SK-MEL-5 (cell line): ENCODE measurements at places on chromosomes 4 and X.
A peak's percentile ranks its signal among the peaks of the same experiment; 100 is the strongest.

DNA sequence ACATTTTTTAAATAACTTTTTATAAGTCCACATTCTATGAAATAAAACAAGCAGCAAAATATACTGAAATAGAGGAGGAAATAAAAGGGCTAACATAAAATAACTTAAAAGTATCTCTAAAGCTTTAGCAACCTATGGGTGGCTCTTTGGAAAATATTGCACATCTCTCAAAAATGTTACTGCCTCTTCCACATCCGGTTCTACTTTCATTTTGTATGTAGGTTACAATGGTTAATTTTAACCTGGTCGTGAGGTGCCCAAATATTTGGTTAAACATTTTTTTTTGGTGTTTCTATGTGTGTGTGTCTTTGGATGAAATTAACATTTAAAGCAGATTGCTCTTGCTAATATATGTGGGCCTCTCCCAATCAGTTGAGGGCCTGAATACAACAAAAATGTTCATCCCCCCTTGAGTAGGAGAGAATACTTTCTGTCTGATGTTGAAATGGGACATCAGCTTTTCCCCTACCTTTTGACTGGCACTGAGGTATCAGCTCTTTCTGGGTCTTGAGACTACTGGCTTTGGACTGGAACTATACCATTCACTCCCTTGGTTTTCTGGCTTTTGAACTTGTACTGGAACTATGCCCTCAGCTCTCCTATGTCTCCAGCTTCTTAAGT lies 353.0 kb downstream of the ADAM29 start:
- no peak for DNase-seq

DNA sequence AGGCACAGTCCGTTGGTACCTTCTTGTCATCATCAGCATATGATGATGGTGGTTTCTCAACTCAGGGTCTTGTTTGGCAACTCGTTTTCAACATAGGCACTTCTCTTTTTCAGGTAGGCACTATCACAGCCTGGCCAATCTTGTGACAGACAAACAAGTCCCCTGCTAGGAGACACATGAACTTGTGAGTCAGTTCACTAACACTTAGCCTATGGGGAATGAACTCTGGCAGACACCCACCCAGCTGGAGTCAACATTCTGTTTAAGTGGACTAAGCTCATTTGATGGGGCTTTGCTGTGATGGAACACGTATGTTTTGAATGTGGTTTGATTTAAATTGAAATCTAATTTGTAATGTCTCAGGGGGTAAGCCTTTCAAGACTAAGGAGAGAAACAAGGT lies 100.7 kb upstream of the MAMLD1 start:
- no peak for DNase-seq

DNA sequence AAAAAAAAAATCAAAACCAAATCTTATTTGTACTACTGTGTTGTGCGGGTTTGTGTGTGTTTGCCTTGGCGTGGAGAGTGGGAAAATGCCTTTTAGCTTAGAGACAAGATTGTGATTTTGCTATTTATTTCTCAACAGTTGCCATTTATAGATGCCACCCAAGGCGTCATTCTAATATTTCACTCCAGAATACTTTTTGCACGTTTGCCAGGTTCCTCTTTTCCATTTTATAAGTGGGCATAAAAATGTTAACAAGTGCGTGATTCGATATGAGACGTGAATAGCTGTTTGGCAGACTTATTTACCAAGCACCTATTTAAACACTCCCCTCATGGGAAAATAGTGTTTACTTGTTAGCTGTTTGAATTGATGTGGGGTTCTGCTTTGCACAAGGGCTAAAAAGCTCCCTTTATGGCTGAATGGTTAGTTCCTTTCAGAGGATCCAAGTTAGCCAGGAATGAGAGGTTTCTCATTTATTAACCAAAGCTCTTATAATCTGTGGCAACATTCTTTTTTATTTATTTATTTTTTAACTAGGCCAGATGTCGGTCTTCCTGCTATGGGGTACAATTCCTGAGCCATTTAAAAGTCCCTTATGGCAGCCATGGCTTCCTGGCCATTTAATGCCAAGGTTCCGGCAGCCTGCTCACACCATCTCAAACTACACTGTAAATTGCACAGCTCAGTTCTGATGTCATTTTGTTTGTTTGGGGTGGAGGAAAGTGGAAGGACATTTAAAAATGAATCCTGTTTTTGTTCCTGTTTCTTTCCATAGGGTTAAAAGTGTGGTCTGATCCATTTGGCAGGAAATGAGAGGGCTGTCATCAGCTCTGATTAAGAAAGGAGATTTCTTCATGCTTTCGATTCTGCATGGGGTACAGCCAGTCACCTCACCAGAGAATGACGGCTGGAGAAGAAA lies 14.6 kb downstream of the SMIM20 start:
- DNase-seq: no peak

GRCh38 chr4:86530183-86530582 lies 63.9 kb upstream of the PTPN13 start:
- DNase-seq: no peak

- DNase-seq: no peak
These were observed 18.8 kb upstream of the VSIG1 start for GRCh38 chrX:108025954-108026600.

- DNase-seq: no peak
These were observed 288.5 kb downstream of the TENM3 start for GRCh38 chr4:182531555-182532162.

DNA sequence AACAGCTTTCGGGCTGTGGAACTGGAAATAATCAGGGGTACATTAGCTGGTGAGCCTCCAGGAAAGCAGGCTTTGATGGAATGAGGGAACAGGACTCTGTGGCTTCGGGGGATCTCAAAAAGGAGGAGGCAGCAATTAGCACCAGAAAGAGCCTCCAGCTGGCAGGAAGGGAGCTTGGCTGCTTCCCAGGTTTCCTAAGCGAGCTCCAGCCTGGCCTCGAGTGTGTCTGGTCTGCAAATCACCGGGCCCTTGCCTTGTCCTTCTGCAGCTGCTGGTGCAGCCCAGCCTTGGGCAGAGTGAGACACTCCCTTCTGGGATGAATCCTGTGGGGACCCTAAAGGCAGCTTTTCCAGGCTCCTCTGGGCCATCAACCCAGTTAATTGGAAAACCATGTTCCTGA lies 10.7 kb upstream of the PDHA1 start:
- DNase-seq: no peak

DNA sequence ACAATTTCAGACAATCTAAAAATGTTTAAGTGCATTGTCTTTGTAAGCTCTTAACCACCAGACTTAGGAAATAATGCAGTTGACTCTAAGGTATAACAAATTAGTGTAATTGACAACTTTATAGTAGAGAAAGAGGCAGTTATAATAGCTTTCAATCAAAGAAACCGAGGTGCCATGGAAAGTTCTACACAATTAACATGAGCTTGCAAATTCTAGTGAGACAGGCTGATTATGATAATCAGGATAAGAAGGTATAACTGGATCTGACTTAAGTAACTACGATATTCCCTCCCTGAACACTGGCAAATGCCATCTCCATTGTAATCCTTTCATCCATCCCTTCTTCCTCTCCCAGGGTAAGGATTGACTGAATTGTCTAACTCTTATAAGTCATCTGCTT lies 11.4 kb upstream of the KLHL5 start:
- DNase-seq: no peak

DNA sequence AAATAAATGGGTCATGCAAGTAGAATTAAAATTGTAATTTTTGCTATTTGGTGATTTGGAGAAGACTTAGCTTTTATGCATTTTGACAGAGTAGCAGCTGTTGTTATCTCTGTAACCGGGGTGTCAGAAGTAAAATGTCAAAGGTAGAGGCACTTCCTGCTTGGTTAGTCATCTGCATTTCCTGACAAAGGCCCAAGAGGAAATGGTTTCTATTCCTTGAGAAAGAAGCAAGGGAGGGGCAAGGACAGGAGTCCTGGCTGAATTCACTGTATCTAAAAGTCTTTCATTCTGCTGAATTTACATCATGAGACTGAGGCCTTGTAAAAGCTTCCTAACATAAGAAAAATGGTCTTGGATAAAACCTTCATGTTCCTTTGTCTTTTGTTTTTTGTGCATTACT lies 550.9 kb upstream of the BOD1L1 start:
- peak; percentile 66 for DNase-seq

DNA sequence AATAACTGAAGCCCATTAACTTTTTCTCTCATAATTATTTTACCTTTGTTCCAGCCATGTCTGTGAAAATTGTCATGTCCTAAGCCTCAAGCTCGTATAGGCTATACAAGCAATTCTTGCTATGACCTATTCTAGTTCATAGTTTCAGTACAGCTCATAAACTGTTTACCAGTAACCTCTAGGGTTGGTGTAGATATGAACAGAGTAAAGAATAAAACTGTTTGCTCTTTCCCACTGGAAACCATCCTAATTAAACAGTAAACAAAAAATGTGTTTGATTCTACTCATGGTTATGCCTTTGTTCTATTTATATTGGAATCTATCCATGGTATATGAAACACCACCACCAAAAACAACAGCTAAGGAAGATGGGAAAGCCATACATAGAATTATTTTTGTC lies 1444.0 kb upstream of the PCDH7 start:
- no peak for DNase-seq

DNA sequence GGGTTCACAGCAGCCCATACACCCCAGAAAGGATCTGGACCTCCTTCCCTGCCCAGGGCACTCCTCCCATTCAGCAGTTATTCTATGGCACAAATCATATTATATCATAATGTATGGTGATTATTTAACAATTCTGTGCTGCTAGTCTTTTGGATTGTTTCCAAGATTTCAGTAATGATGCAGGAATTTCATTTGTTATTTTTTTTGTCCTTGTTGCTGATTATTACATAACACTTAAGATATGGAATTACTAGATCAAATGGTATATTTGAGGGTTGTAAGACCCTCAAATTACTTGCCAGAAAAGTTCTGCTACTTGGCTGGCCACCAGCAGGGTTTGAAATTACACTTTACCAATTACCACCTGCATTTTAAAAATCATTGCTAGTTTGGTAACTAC lies 36.4 kb downstream of the QDPR start:
- no peak for DNase-seq

- no peak for DNase-seq
These were observed 124.6 kb downstream of the GRIA3 start for GRCh38 chrX:123308658-123309057.

DNA sequence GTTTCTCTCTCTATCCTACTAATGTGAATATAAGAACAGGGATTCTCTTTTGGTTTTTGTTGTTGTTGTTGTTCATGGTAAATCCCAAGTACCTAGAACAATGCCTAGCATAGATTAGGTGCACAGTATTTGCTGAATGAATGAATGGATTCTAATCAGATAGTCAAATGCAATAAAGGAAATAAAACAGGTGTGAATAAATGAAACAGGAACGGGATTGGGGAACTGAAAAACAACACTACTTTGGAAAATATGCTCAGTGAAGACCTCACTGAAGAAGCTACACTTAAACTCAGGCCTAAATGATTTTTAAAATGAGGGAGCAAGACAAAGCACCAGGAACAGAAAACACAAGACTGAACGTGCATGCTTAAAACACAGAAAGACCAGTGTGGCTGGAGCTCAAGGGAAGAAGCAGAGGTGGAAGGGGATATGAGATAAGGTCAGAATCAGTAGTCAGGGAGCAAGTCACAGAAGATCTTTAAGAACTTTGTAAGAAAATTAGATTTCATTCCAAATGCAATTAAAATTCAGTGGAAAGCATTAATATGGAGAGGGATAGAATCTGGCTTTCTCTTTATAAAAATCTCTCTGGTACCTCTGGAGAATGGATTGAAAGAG lies 144.7 kb downstream of the ZAR1 start:
- DNase-seq: no peak

GRCh38 chr4:99628040-99628439 lies 29.6 kb downstream of the C4orf54 start:
- no peak for DNase-seq

DNA sequence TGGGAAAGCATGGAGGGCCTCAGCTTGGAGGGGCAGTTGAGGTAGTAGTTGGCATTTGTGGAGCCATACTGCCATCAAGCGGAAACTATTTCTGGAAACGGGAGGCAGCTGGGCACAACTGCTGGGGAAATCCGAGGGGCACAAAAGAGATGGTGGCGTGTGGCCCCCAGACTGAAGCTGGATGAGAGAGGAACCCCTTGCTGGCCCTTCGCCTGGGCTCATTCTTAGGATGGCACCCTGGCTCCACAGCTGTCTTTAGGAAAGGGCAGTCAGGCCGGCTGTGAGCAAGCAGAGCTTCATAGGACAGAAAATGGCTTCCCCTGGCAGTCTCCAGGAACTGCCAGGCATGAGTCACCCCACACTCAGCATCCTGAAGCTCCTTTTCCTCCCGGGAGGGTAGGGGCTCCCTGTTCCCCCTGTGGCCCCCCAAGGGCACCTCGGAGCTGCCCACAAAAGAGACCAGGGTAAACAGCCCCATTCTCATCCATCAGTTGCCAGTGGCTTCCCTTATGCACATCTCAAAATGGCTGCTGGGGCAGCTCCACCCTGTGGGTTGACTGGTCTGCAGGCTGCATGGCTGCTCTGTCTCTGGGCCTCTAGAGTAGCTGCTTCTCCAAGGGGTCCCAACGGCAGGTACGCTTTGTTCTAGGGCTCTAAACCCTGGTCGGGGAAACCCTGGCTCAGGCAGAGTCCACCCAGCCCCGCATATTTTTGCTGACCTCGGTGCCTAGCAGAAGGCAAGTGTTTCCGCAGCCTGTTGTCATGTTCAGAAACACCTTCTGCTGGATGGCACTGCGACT lies 64.7 kb downstream of the NBDY start:
- DNase-seq: no peak

GRCh38 chrX:46278572-46278971 lies 266.6 kb downstream of the ZNF674 start:
- no peak for DNase-seq

- DNase-seq: peak; percentile 17
These were observed 13.0 kb downstream of the DKC1 start for GRCh38 chrX:154775419-154776349.

DNA sequence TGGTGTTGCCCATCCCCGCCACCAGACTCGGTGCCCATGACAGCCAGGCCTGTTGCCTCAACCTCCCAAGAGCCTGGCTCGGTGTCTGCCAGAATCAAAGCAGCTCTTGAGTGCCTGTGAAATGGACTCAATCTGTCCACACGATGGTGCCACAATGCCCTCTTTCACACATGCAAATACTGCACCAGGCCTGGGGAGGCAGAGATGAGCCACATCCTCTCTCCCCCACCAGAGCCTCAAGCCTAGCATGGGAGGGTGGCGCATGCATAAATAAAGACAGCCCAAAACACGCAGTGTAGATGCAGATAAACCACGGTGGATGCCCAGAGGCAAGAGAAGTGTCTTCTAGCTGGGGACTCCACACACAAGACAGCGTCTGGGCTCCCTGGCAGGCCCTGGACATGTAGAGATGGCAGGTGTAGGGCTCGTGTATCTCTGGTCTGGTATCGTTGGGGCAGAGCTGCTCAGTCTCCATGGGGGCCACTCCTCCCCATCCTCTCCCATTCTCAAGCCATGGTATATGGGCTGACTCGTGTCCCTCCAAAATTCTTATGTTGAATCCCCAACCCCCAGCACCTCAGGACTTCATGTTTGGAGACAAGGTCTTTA lies 65.6 kb downstream of the JAKMIP1 start:
- DNase-seq: peak; percentile 75

GRCh38 chr4:149409146-149409545 lies 406.5 kb downstream of the IQCM start:
- DNase-seq: peak; percentile 72

DNA sequence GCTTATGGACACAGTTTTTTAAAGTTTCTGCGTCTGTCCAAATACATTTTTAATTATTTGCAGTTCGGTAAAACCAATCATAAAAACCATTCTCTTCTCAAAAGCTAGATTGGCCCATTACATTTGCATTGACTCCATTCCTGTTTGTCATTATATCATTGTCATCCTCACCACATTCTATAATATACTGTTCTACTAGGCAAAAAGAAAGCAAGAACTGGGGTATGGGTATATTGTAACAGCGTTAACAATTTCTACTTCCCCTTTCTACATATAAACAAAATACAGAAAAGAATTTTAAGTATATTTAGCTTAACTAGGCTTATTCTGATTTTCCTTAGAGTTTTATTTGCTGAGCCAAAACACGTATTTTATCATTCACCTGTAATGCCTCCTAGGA lies 91.8 kb downstream of the RAP1GDS1 start:
- no peak for DNase-seq
